ENCODE measurements at places on chromosomes 5 and 9. TPM values are rescaled to one million over a fixed set of nuclear protein-coding genes. Genes with fewer than 3 reads are reported as not detected.

Gene PCDHA9
- 4.0 TPM for total RNA-seq

Gene MAMDC4
- total RNA-seq = 22.6 TPM

- DNase-seq = no peak
These were observed 230.7 kb downstream of the SEMA6A start for GRCh38 chr5:116343961-116344360.

DNA sequence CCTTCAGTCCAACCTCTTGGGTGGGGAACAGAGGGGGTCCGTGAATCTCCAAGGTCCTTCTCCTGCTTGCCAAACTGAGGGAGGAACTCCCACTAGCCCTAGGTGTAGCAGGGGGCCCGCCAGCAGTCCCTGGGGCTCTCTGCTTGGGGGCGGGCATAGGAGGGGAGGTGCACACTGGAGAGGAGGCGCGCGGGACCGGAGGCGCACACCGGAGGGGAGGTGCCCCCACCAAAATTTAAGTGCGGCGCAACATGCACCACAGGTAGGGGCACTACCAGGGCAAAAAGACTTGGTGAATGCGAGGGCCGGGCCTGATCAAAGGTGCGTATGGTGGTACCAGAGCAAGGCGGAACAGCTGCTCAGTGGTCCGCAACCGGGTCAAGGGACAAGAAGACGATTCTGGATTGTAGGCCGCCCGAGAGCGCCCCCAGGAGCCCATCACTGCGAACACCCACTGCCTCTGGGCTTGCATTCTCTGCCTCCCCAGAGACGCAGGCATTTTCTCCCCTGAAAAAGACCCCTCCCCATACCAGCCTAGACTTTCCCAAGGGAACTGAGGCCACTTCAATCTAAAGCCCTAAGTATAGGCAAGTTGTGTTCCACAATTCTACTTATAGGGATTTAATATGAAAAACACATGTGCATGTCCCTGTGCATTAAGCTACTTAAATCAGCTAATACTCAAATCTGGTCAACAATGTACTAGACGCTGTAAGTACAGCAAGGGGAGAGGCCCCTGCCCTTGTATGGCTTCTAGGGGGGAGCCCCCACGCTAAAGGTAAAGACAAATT lies 50.6 kb downstream of the TGFBI start:
- DNase-seq = no peak

GRCh38 chr5:62084391-62084790 lies 221.6 kb upstream of the KIF2A start:
- no peak for DNase-seq

DNA sequence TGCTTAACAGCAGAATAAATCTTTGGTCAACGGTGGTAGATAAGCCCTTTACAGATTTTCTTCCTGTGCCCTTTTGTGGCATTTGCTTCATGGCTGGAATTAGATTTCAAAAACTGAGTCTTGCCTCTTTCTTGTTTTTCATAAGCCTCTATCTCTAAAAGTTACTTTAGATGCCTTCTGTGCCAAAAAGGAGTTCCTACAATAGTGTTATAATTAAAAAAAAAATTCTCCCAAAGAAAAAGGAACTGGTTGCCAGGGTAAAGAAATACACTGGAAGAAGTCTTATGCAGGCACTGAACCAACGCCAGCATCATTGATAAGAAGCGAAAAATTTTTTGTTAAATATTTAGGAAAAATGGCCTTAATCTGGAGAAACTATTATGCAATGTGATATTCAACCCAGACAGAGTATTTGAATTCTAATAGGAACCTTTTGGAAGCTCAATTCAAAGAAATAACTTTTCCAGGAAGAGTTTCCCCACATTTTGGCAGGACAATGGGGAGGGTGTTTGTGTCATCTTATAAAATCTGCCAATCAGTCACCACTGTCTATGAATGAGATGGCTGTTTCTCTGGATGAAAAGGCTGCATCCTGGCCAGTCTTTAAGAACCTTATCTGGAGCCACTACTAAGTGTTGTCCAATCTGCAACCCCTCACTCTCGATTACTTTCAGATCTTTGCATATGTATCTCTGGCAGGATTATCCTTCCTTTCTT lies 608.1 kb downstream of the PDE4D start:
- no peak for DNase-seq

DNA sequence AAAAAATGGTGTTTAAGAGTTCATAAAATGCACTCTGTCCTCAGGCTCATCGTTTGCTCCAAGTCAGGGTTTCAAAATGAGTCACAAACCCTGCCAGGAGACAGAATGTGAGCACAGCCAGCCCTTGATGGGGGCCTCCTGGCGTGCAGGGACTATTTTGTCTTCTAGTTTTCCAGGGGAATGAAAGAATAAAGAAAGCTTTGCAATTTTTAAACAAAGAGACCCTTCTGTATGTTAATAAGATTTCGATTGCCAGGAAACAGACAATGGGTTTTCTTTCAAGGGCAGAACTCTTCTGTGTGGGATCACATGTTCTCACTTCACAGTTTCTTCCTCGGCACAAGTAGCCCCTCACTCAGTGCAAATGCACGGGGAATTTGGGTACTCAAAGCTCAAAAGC lies 121.4 kb upstream of the C6 start:
- no peak for DNase-seq

- no peak for DNase-seq
These were observed 26.9 kb upstream of the NTRK2 start for GRCh38 chr9:84642553-84643141.
